ENCODE measurements at places on chromosomes 5 and 9. TPM values are rescaled to one million over a fixed set of nuclear protein-coding genes. Genes with fewer than 3 reads are reported as not detected.

- no peak for DNase-seq
Observed at GRCh38 chr9:132627106-132627505, 42.7 kb downstream of the DDX31 start.

DNA sequence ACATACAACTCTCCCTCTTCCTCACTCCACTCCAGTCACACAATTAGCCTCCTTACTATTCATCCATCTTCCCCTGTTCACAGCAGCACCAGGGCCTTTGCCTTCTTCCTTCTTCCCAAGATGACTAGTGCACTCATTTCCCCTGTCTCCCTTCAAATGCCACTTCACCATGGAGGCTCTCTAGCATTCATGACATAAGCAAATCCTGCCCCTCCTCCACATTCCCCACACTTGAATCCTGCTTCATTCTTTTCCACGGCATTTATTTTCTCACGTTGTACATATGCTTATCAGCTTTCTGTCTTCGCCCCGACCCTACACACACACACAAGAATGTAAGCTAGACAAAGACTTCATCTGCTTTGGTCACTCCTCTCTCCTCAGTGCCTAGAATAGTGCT is 133.3 kb downstream of the CDK5RAP2 start:
- DNase-seq: no peak

- no peak for DNase-seq
Observed at GRCh38 chr9:1100945-1101344, 50.8 kb downstream of the DMRT2 start.

DNA sequence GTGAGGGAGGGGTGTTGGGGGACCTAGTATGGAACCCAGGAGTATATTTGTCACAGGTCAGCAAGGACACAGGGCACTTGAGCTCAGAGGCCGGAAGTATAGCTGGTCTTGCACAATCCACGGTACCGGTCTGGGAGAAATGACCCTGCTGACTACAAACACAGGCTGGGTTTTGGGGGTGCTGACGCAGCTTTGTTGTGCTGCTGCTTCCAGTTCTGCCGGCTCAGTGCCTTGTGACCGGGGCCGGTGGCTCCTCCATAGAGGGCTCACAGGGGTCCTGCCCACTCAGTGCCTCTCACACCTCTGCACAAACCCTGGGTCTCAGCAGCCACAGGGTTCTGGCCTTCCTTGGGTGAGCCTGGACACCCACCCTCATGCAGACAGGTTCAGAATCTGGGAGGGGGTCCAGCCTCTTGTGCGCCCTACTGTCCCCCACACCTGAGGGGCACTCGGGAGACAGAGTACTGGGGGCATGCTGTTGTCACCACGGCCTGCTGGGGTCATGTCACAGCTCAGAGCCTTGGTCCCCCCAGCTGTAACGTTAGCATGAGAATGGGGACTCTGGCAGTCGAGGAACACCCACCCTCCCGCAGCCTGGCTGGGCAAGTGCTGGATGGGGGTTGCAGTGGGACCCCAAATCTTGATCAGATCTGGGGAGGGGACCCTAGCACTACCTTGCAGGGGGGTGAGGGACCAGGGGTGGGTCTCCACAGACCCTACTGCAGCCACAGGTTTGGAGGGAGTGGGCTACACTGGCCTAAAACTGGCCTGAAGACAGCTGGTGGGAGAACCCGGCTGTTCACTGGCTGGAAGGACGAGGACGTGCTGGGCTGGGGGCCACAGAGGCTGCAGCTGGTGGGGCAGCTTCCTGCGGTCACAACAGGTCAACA is 17.7 kb downstream of the NINJ1 start:
- DNase-seq: peak; percentile 87

GRCh38 chr5:135229679-135230132 is 169.3 kb downstream of the MACROH2A1 start:
- no peak for DNase-seq

GRCh38 chr5:134595458-134595838 is 37.2 kb downstream of the SAR1B start:
- DNase-seq: no peak

Gene CATSPER3
- 0.99 TPM for total RNA-seq

DNA sequence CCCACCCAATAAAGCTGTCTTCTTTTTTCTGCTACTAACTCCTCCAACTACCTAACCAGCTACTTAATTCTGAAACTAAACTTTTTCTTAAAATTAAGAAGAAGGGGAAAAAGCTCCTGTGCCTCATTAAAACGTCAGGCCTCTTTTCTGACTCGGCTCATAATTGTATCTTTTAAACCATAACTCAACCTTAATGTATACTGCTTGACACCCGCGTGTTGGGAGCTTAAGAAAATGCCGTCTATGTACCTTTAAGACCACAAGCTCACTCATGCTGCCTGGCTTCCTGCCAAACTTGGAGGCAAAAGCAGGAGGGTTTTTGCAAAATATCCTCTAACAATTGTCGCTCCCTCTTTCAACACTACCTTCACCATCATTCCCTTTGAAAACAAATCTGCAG is 5.0 kb downstream of the EBF1 start:
- DNase-seq: peak; percentile 62

DNA sequence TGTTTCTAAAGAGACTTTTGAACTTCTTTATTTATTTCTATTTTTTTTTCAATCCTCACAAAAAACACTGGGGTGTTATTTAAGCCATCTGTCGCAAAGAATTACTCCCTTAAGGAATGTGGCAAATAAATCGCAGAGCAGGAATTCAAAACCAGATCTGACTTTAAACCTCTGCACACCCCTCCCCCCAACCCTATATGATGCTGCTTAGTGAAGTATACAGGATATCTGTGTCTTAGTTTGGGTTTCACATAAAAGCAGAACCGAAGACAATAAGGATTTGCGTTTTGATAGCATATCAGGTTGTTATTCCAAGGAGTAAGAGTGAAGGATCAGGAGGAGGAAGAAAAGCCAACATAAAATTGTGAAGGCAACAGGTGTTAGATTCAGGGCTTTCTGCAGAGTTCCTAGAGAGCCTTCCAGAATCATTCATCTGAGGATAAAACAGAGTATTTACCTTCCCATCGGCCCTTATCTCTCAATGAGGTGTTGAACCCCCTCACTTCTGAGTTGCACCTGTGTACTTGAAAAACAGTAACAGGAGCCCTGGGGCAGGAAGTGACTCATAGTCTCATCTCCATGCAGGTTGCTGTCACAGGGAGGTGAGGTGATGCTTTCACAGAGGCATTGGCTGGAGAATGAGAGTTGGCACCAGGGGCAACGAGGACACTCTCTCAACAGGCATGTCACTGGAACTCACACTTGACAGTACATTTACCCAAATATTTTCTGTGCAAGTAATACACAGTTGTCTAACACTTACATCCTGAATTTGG is 33.5 kb upstream of the DMRT3 start:
- DNase-seq: no peak

GRCh38 chr5:144481861-144482260 is 311.2 kb downstream of the KCTD16 start:
- DNase-seq: no peak

- DNase-seq: peak; percentile 65
Observed at GRCh38 chr5:149063896-149064478, 1.1 kb upstream of the SH3TC2 start.

Gene MGAT4B
- total RNA-seq: 93.8 TPM

DNA sequence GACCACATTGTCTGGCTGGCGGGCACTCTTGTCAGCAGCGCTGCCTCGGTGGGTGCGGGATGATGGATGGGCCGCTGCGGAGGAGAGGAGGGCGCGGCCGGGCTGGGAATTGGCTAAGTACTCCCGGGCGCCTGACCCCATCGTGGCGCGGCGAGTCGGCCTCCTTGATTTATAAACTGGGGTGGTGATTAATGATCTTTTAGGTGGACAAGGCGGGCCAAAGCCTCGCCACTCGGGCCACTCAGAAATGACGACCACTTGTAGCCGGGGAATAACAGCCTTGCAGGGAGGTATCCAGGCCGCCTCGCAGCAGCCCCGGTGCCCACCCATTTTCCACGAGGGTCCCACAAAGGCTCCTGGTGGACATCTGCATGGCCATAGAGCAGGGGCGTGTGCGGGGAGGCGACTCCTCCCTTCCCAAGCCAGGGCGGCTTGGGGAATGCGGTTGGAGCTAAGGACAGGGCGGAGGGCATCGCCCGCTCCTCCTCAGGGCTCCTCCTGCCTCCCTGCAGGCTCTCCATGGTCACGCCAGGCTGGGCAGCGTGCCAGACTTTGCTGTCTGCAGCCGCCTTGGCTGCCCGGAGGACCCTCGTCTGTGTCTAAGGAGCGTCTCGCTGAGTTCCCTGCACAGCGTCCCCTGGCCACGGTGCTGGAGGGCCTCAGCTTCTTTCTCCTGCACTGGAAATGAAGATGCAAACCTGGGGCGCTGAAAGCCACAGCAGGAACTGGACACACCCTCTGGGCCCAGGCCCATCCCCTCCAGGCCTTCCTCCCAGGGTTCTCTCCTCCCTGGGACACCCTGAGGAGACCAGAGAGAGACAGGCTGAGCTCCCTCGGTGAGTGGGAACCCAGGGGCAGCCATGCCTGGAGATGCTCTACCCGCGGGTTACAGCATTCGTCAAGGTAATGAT is 287.4 kb upstream of the IRX4 start:
- no peak for DNase-seq

GRCh38 chr5:168152660-168153059 is 138.8 kb upstream of the WWC1 start:
- DNase-seq: no peak

Gene FGD3
- total RNA-seq: 55.4 TPM

Gene PCDHGA10
- 7.4 TPM for total RNA-seq

GRCh38 chr5:178107756-178108310 is 5.5 kb upstream of the N4BP3 start:
- DNase-seq: no peak
